ENCODE measurements at places on chromosomes 3 and 15.

- DNase-seq = peak; percentile 16
Observed at GRCh38 chr3:71389191-71389590, 194.3 kb downstream of the FOXP1 start.

GRCh38 chr3:44554626-44555592, at the start of gene ZKSCAN7:
ZKSCAN7 (plus strand) TSS chr3:44555193; CDS start chr3:44557048, 1,855 bp downstream.
- DNase-seq = no peak

- DNase-seq = no peak
Observed at GRCh38 chr3:45771166-45771775, 25.1 kb downstream of the SLC6A20 start.

GRCh38 chr15:26453914-26454313, 319.0 kb downstream of the GABRB3 start:
- DNase-seq = no peak

- no peak for DNase-seq
Observed at GRCh38 chr3:31959951-31960792, 20.9 kb downstream of the OSBPL10 start.

GRCh38 chr3:198061119-198062067, 101.4 kb downstream of the LMLN start:
- no peak for DNase-seq

DNA sequence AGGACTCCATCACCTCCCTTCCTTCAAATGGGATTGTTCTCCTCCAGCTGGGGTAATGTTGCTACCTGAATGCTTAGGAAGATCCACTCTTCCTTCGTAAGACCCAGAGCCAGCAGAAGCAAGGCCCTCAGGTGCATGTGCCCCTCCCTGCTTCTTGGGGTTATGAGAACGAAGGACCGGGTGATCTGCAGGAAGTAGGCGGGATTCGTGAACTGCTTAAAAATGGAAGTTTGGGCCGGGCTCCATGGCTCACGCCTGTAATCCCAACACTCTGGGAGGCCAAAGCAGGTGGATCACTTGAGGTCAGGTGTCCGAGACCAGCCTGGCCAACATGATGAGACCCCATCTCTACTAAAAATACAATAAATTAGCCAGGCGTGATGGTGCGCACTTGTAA, 8.0 kb downstream of the TLR9 start:
- DNase-seq = no peak

DNA sequence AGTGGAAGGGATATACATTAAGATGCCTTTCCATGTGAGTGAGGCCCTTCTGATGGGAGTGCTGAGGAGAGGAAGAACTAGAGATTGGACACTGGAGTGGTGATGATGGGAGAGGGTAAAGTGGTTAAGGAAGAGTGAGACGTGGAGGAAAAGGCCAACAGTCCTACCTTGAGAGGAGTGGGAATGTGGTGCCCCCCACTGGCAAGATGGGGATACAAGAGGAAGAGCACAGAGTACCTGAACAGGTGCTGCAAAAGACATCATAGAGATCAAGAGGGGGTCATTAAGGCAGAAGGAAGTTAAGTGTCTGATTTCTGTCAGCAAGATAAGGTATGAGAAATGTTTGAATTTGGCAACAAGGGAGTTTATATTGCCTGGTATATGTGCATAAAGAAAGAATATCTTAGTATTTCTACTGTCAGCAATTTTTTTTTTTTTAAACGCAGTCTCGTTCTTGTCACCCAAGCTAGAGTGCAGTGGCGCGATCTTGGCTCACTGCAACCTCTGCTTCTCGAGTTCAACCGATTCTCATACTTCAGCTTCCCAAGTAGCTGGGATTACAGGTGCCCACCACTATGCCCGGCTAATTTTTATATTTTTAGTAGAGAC, 34.0 kb downstream of the ARIH2 start:
- DNase-seq = peak; percentile 7

DNA sequence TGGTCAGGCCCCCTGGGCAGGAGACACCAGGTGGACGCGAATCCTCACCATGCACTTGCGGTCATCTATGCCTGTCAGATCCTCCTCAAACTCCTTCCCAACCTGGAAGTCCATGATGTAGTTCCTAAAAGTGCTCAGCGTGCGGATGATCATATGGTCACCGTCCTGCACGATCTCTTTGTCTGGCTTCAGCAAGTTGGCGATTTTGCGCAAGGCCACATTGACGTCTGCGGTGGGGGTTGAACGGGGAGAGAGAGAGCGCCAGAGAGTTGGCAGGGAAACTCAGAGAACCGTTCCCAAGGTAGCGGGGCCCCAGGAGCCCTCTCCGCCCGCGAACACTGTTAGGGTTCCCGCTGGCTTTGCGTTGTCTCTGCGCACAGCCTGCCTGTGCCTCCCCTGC, 809 bp downstream of the RBP1 start:
- DNase-seq = no peak

- DNase-seq = no peak
Observed at GRCh38 chr3:115996420-115997108, 373.3 kb downstream of the GAP43 start.

- DNase-seq = no peak
Observed at GRCh38 chr3:73480187-73480672, 144.5 kb downstream of the PDZRN3 start.

DNA sequence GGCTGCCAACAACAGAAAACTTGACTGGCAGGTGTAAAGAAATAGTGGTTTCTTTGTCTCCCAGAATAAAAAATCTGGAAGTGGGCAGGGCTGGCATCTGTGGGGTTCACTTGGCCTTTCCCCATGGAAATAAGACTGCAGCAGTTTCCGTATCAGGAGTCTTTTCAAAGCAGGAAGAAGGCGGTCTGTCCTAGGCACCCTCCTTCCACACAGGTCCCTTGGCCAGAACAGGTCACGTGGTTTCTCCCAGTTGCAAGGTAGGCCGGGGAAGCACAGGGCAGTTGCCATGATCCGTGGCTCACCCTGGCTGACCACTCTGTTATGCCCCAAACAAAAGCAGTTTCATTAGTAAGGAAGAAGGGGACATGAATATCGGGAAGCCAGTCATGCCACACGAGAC, 45.4 kb downstream of the ZDHHC19 start:
- no peak for DNase-seq

DNA sequence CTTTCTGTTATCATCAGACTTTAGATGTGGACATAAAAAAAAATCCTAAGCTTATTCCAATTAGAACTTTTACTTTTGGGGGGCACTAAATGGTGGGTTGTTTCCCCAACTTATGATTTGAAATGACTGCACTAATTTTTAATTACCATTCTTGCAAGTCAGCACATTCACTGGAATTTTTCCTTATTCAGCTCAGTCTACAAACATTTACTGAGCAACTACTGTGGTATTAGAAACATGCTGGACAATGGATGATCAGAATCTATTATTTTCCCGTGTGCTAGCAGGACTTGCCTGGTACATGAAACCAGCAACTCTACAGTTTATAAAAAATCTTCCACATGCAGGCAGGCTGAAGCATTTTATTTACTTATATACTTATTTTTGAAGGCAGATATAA, 273.6 kb downstream of the FOXP1 start:
- no peak for DNase-seq

DNA sequence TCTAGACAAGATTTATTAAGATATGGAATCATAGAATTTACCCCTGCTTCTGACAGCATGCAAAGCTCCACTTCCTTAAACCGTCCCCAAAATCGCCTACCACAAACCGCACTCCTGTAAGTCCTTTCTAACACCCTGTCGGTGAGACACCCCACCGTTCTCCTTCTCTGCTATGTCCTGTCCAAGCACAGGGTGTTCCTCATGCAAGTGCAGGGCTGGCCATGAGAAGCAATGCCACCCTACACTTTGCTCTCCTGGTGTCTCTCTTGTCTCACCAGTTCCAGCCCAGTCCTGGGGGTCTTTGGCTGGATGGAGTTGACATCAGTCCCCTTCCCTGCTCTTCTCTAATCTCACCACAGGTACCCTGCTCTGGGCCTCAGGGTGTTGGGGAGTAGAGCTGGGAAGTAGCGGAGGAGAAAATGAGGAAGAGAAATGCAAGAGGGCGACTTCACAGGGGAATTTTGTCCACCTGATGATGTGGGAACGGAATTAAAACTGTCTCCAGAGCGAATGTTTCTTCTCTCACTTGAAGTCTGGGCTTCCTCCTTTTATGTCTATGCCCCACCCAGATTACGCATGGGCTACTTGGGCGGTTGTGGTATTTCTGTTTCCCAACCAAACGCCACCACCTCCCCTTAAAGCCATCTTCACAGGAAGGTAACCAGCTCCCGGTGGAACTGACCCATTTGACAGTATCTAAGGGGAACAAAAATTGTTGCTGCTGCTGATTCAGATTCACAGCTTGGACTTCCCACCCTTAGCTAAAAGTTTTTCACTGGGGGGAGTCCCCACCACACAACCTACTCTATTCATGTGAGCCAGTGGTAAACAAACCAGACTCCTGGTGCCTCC, 49.9 kb downstream of the CASR start:
- DNase-seq = no peak

DNA sequence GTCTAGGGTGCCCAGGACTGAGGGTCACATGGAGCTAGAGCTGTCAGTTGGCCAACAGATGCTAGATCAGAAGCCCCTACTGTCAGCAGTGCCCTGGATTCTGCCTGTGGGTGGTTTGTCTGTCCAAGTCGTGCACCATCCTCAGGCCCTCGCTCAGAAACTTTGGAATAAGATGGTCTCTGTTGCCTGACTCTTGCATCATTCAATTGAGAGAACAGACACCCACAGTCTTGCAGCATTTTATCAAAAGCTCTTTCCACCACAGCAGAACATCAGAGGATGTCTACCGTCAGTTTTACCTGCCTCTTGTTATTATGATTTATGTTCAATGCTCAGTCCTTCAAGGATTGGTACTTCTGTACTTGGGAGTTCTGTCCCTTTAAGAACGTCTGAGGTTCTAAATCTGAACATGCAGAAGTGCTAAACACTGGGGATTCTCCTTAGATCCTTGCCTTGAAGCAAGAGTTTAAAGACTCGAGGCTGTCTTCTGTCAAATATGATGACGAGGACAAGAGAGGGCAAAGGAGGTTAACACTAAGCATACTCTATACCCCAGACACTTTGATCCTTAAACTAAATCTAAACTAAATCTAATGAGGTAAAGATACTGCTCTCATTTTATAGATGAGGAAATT, 4.8 kb downstream of the AQP9 start:
- no peak for DNase-seq

GRCh38 chr15:60044636-60045270, 40.6 kb downstream of the FOXB1 start:
- no peak for DNase-seq

DNA sequence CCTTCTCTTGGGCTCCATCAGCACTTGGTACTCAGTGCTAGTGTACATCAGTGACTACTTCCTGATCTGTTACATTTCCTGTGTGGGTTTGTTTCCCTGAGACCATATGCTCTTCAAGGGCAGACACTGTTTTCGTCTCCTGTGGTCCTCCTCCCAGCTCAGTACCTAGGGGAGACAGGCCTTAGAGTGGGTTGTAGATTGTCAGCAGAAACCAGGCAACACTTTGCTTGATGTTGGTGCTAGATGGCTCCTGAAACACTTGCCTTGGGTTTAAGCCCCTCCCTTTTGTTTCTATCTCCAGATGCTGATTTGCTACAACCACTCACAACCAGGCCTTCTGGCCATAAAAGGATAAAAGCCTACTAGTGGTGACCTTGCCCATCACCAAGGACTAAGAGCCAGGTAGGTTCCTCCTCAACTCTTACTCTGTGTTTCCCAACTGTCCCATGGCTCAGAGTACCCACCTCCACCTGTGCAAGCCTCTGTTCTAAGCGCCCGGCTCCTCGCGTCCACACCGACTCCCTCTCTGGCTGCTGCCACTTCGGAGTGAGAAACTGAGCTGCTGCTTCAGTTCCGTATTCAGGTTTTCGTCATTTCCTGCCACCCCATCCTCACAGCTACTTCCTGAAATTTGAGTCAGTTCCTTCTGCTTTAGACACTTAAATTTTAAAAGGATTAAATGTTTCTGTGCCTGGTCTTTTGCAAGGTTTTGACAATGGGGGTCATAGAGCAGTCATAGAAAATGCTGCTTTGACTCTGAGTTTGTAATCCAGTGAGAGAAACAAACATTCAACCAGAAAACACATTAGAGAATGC, at the start of gene HCLS1:
Gene HCLS1 (minus strand): TSS at position 548 of the 816 bp plus-strand sequence. CDS start 2,556 bp downstream, outside the sequence.
- peak; percentile 48 for DNase-seq

DNA sequence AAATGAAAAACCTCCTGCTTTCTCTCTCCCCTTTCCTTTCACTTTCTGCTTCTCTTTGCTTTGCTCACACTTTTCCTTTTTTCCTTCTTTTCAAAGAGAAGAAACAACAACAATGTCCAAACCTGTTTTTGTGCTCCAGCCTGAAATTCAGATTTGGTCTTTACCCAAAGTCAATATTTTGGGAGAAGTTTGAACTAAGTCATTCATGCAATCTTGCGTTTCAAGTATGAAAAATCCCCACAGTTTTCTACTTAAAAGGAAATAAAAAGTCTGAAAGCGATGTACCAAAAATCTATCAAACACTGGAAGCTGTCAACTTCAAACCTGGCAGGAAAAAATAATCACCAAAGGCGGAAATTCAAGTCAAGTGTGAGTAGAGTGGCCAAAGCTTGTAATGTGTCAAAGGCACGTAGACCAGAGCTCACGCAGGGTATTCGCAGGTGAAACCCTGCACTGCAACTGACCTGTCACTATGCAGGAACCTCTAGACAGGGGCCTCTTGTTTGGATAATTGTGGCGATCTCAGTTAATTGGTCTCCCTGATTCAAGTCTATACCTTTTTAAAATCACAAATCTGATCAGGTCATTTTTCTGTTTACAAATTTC, 118.8 kb upstream of the GALNT15 start:
- DNase-seq = no peak

DNA sequence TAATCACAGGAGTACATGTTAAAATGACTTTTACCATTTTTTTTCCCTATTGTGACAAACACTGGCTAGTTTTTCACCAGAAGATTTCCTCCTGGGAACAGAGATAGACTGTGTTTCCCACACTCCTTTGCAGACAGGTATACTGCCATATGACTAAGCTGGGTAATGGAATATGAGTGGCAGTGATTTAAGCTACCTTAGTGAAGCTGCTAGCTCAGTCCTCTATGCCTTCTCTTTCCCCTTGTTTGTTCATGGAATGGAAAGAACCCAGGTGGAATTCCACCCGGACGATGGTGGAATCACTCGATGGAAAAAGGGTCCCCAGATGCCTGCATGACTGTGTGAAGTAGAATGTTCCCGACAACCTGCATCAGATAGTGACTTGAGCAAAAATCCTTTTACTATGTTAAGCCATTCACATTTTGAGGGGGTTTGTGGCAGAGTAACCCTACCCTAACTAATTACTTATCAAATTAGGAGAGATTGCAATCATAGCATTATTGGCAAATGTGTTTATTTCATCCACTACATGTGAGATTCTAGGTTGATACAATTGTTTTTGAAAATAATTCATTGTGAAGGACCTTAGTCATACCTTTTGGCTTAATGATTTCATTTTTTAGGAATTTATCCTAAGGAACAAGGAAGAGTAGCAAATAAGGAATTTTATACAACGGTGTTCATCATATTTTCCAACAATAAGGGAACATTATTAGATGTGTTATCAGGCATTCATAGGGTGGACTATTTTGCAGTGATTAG, 16.5 kb downstream of the THSD4 start:
- DNase-seq = no peak

- no peak for DNase-seq
Observed at GRCh38 chr3:142087676-142088075, 61.7 kb downstream of the TFDP2 start.

GRCh38 chr15:39595338-39596221, 14.7 kb downstream of the THBS1 start:
- DNase-seq = no peak

- no peak for DNase-seq
Observed at GRCh38 chr3:127073941-127074820, 91.3 kb downstream of the PLXNA1 start.
